ENCODE measurements at places on chromosomes 3 and 15. TPM values are rescaled to one million over a fixed set of nuclear protein-coding genes. Genes with fewer than 3 reads are reported as not detected.

DNA sequence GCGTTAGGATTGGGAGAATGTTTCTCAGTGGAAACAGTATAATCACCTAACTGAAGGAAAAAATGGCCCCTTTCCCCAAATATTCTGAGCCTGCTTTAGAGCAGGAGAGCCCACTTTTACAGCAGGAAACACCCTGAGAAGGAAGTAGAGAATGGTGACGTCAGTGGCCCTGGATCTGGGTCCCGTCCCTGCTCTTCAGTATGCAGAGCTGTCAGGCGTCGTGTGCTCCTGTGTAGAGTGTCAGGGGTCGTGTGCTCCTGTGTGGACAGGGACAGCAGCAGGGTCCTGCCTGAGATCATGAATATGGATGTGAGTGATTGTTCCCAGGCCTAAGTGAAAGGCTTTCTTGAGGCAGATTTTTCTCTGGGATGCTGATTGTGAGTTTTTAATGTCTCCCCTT is 45.2 kb downstream of the CGNL1 start:
- no peak for DNase-seq

GRCh38 chr15:64970698-64971097 is 19.0 kb downstream of the SPG21 start:
- no peak for DNase-seq

DNA sequence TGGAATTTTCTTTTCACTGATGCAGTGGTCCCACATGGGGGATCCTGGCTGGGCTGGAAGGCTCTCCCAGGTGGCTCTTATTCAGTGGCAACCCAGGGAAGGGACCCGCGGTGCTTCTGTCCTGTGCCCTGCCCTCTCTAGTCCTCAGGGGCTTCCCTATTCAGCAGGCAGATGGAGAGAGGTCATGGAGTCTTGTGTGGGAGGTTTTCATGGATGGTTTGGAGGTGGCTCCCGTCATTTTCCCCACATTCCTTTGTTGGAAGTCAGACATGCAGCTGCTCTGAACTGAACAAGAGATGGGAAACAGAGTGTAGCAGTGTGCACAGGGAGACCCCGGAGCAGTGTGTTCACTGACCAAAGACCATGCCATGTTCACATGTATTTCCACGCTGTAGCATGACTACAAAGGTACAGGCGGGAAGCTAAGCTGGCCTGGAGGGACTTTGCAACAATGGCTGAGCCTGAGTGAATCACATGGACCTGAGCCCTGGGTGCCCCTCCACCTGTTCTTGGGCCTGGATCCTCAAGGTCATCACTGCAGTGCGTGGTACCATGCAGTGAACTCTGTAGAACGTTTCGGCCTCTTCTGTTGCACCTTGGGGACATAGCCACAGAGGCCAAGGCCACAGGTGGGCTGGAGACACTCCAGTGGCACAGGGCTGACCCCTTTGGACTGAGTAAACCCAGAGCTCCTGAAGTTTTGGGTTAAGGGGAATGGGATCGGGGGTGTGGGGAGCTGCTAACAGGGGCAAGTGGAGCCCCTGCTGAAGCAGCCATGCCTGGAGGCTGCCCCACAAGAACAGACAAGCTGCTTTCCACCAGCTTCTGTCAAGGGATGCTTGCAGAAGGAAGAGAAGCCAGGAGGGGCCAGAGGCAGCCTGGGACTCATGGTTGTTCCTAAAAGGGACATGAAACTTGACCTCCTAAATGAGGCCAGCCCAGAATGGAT is 123.0 kb downstream of the ASB7 start:
- DNase-seq, result no peak

DNA sequence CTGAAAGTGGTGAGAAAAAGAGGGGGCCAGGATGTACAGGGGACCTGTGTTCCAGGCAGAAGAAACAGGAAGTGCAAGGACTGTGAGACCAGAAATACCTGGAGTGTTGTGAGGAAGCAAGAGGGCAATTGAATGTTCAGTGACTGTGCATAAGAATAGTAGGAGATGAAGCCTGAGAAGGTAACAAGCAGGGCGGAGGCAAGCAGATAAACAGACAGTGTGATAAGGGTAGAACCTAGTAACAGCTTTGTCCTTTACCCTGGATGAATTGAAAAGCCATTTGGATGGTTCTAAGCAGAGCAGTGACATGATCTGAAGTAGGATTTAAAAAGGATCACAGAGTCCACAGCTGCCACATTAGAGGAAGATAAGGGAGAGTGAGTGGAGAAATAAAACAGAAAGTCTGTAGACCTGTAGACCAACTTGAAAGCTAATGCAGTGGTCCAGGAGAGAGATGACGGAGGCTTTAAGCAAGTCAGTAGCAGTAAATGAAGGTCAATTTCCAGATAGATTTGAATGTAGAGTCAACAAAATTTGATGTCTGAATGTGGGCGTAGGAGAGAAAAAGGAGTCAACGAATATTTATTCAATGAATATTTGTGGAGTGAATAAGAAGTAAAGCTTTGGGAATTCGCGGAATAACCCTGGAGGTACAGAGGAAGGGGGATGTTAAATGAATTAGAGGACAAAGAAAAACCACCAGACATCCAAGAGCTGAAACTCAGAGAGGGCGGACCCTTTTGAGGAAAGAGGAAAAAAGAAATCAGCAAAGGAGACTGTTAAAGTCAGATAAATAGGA is 4.2 kb upstream of the PLOD2 start:
- no peak for DNase-seq

GRCh38 chr3:186080849-186081438 is 27.9 kb downstream of the ETV5 start:
- no peak for DNase-seq

The BMF gene
- polyA plus RNA-seq, result 45.3 TPM

The CHST13 gene
- 3.5 TPM for polyA plus RNA-seq

The ZNF710 gene
- polyA plus RNA-seq, result 18.1 TPM

The PATL2 gene
- 1.4 TPM for polyA plus RNA-seq

The ASB14 gene
- polyA plus RNA-seq, result 1.4 TPM

All from left kidney (tissue), 8 donors.